ENCODE measurements at places on chromosomes 3 and 15. TPM values are rescaled to one million over a fixed set of nuclear protein-coding genes. Genes with fewer than 3 reads are reported as not detected.

Gene DVL3
- total RNA-seq, result 63.2 TPM

Gene RPUSD3
- 27.3 TPM for total RNA-seq

Gene DOCK3
- total RNA-seq, result 0.09 TPM

Gene PLA2G4E
- not detected for total RNA-seq

Gene MYZAP
- 21.3 TPM for total RNA-seq

Gene CYP19A1
- not detected for total RNA-seq

Gene SEMA7A
- 1.7 TPM for total RNA-seq

Gene SPTBN5
- total RNA-seq, result 0.64 TPM

Gene HYAL3
- 2.8 TPM for total RNA-seq

Gene KLHL40
- total RNA-seq, result not detected

Gene PLSCR2
- total RNA-seq, result 2.7 TPM

Gene GOLGA6L6
- not detected for total RNA-seq

Gene CHL1
- total RNA-seq, result 7.9 TPM

GRCh38 chr3:122253581-122253980 lies 70.1 kb downstream of the CASR start:
- DNase-seq, result no peak

GRCh38 chr3:128404276-128405068 lies 62.2 kb downstream of the DNAJB8 start:
- no peak for DNase-seq

DNA sequence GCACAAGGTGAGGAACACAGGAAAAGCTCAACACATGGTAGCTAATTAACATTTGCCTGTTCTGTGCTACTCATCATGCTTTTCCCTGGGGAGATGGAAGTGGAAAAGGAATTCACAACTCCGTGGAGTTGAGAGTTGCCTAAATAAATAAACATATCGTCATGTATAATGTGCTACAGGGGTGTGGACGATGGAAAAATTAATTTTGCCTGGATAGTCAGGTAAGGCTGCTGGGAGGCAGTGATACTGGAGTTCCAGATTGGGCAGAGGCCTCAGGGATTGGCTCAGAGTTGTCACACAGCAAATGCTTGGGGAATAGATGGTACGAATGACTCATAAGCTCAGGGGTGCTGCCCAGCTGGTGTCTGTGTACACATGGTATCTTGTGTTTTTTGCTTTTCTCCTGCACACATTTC lies 3.1 kb upstream of the ABHD6 start:
- no peak for DNase-seq

GRCh38 chr3:138686771-138687221 lies 78.2 kb downstream of the FAIM start:
- DNase-seq, result no peak

DNA sequence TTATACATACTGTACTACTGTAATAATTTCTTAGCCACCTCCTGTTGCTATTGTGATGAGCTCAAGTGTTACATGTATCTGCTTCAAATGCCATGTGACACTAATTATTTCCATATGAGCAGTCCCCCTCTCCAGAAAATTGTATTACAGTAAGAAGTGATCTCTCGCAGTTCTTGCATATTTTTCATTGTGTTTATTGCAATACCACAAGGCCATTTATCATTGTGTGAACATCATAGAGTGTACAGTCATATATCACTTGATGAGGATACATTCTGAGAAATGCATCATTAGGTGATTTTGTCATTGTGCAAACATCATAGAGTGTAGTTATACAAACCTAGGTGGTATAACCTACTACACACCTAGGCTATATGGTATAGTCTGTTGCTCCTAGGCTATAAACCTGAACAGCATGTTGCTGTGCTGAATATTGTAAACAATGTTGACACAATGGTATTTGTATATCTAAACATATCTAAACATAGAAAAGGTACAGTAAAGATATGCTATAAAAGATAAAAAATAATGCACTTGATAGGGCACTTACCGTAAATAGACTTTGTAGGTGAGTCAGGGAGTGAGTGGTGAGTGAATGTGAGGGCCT lies 189.6 kb upstream of the MLF1 start:
- no peak for DNase-seq

DNA sequence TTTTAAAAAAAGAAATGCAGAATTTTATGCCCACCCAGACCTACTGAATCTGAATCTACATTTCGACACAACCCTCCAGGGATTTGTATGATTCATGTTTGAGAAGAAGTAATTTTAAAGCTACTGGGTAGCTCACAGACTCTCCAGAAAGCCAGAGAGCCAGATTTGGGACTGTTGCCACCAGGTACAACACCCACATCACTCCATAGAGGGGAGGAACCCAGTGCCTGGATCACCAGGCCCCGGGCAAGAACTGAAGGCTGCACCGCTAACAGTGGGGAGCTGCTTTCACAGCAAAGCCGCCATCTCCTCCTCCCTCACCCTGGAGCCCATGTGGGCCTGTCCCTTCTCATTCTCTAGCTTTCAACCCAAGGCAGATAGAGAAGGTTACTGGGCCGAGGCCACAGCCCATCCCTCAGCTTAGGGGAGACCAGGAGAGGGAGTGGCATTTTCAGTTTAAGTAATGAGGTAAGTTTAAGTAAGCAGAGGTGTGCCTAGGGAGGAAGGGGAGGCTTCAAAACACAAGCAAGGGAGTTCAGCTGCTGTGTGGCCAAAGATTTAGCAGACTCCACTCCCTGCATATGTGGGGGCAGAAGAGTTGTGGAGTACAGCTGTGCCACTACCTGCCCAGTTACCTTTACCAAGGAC lies 109.8 kb downstream of the IL12A start:
- no peak for DNase-seq

DNA sequence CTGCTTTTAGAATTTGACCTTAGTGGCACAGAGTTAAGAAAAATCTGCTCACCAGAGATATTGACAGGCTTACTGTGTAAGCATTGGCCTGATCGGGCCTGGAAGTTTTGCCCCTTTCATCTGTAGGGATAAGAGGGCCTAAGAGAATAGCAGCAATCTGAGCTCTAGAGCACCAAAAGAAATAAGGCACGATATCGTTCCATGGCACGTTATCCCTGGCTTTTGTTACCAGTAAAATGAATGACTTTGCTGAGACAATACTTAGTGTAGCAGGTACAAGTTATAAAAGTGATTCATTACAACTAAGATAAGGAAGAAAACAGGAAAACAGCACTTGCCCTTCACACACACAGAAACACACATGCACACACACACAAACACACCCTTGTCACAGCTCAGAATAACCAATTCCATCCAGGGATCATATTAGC lies 5.0 kb downstream of the THBS1 start:
- DNase-seq, result no peak

GRCh38 chr3:181700168-181701087 lies 11.3 kb upstream of the SOX2 start:
- DNase-seq, result peak; percentile 62

DNA sequence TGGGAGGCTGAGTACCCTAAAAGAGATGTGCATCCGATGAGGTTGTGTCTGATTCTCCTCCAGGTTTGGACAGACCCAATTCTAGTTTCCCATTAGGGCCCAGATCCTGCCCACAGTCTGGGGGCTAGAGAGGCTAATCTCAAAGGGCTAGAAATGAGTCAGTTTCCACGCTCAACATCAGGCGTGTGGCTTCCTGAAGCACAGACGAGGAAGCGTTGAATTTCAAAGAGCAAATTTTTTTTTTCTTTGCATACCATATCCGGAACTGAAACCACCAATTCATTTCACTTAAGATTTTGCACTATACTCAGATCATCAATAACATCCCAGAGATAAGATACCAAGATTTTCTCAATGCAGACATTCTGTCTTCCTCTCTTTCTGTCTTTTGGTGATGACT lies 173.8 kb upstream of the BCL6 start:
- DNase-seq, result no peak

DNA sequence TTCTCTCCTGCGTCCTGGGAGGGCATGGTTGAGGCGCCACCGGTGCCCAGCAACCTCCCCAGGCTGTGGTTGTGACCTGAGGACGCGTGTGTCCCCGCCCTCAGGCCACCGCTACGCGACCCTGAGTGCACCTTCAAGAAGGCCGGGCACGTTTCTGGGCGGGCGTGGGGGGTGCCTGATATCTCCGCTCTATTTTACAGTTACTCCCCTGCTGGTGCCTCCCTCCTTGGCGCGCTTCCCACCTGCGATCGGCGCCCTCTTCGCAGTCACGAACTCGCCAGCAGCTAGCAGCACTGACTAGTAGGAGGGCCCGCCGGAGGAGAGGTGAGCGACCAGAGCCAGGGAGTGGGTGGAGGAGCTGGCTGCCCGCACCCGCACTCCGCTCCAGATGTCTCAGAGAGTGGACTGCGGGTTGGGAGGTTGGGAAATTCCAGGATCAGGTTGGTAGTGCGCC lies 43.2 kb upstream of the POLG start:
- no peak for DNase-seq

- DNase-seq, result no peak
Observed at GRCh38 chr3:58013099-58013498, 4.9 kb downstream of the FLNB start.

- no peak for DNase-seq
Observed at GRCh38 chr3:21839592-21839991, 88.6 kb upstream of the ZNF385D start.

DNA sequence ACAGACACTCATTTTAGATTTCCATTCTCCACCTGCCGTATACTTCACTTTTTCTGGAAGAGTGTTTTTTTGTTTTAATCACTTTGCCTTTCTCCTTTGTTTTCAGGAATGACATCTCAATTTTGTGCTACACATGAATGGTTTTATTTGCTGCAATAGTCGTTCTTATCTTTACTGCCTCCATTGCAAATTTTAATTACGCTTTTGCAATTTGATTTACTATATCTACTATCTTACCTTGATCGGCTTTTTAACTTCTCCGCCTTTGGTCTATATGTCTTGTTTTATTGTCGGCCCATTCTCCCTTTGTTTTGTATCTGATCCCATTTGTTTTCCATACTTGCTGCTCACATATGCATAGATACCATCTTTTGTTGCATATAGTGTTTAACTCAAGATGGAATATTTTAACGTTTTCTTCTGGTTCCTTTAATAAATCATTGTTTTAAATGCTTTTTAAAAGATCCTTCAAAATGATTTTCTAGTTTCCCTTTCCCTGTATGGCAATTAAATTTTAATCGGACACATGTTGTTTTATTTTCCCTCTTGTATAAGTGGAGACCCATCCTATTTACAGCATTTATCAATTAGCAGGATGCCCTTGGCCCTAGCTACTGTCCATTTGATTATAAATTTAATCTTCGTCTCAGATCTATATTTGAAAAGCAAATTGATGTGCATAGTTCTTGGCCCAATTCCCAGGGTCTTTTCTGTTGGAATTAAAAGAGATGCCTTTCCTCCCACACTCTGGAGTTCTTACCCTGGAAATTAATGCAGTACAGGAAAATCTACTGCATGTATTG lies 97.2 kb upstream of the CNTN4 start:
- no peak for DNase-seq

- DNase-seq, result no peak
Observed at GRCh38 chr3:124037326-124037725, 45.4 kb upstream of the ROPN1 start.

- peak; percentile 58 for DNase-seq
Observed at GRCh38 chr3:184800349-184800930, 11.5 kb upstream of the VPS8 start.

- DNase-seq, result peak; percentile 83
Observed at GRCh38 chr15:77083381-77084160, 12.7 kb upstream of the TSPAN3 start.

GRCh38 chr3:14959359-14959943 lies 12.1 kb downstream of the NR2C2 start:
- no peak for DNase-seq
